ENCODE measurements at places on chromosomes 1 and 21.

DNA sequence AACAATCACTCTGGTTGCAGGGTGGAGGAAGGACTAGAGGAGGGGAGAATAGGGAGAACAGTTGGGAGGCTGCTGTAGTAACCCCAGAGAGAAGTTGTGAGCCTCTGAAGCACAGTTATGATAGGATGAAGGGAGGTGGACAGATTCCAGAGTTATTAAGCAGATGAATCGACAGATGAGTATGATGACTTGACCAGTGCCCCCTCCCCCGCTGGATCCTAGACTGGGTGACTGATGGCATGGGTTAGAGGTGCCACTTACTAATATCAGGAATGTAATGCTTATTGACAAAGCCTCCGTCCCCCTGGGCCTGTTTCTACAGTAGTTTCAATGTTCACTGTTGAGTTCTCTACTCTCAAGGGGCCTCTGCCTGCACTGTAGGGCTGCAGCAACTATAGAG, 14.0 kb upstream of the TIPRL start:
- DNase-seq = no peak

- DNase-seq = no peak
These were observed 163.2 kb upstream of the PALMD start for GRCh38 chr1:99482750-99483149.

DNA sequence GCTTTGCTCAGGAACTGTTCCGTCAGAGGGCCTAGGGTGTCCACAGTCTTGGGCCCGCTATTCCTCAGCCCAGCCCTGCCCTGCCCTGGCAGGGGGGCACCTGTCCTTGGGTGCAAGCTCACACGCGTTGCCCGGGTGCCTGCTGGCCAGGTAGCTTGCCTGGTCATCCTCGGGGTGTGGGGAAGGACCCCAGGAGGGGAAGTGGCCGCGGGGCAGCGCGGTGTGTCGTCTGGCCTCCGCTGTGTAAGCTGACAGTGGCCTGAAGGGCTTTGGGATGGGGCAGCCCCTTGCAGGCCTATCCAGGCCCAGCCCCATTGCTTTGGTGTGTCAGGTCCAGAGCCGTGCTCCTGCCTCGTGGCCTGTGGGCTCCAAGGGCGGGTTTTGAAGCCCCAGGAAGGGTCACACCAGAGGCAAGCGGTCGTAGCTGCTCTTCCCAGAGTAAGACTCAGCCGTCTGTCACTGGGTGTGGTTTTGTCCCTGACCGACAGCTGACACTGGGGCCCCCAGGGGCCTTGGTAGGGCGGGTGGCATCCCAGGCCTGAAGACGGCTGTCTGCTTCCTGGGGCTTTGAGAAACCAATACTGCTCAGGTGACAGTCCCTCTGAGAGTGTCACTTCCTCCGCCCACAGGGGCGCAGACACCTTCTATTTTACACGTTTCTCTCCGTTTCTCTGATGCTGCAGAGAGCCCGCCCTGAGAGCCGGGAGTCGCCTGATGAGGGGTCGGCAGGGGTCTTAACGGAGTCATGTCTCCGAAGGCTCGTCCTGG, 72.1 kb downstream of the SKI start:
- no peak for DNase-seq

DNA sequence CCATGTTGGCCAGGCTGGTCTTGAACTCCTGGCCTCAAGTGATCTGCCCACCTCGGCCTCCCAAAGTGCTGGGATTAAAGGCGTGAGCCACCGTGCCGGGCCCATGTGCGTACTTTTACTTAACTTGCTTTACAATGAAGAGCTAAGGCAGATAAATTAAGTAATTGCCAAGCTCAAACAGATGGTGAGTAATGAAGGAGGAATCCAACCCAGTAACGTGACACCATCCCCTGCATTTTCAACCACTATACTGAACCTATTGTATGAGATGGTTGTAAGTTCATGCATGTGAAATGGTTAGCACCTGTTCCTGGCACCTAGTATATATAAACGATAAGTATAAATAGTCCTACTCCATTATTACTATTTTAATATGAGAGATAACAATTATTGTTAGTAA, 588.0 kb upstream of the BEND5 start:
- DNase-seq = no peak

- no peak for DNase-seq
These were observed 97.2 kb upstream of the ARTN start for GRCh38 chr1:43836267-43836951.

DNA sequence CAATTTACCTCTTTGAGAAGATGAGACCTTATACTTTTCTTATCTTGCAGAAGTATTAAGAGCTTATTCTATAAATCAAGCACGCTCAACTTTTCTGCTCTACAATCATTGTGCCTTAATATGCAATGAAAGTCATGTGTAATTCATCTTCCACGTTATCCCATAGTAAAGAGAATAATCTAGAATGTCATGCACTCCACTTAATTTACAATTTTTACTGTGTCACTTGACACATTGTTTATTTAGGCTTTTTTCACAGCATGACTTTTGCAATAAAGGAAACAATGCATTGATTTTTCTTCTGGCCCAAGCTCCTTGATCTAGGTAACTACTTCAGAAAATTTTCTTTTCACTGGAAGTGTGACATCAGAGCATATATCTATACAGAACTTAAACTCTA, 290.9 kb downstream of the HHIPL2 start:
- DNase-seq = no peak

- no peak for DNase-seq
These were observed 15.5 kb upstream of the CNN3 start for GRCh38 chr1:94942171-94943128.

GRCh38 chr1:228092342-228093049, 10.0 kb downstream of the ARF1 start:
- no peak for DNase-seq

GRCh38 chr1:109821221-109821669, 57.5 kb upstream of the EPS8L3 start:
- peak; percentile 96 for DNase-seq

- no peak for DNase-seq
These were observed 13.7 kb downstream of the ACTRT2 start for GRCh38 chr1:3034728-3035562.

GRCh38 chr1:70778056-70778762, 269.4 kb downstream of the PTGER3 start:
- DNase-seq = no peak

GRCh38 chr1:17191990-17192242, 13.0 kb upstream of the PADI1 start:
- DNase-seq = no peak

- no peak for DNase-seq
These were observed 145.0 kb upstream of the ZC3H11B start for GRCh38 chr1:219757890-219758289.

GRCh38 chr1:119702384-119702783, 9.3 kb upstream of the PHGDH start:
- DNase-seq = no peak

DNA sequence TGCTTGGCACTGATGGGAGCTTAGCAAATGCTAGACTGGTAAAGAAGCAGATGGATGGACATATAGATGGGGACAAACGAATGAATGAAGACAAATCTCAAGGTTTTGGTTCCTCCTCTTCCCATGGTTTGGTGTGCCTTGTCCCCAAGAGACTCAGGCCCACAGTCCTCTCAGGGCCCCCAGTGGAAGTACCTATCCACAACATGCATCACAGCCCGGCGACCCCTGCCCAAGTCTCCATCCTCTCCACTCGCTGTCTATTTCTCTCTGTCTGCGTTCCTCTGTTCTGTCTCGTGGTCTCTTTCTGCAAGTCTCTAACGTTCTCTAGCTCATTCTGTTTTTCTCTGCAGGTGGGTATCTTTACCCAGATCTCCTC, 85.8 kb downstream of the GLIS1 start:
- DNase-seq = no peak

- DNase-seq = no peak
These were observed 1.4 kb downstream of the WDR26 start for GRCh38 chr1:224433041-224433691.

GRCh38 chr1:92125204-92125603, 45.1 kb downstream of the BTBD8 start:
- no peak for DNase-seq

DNA sequence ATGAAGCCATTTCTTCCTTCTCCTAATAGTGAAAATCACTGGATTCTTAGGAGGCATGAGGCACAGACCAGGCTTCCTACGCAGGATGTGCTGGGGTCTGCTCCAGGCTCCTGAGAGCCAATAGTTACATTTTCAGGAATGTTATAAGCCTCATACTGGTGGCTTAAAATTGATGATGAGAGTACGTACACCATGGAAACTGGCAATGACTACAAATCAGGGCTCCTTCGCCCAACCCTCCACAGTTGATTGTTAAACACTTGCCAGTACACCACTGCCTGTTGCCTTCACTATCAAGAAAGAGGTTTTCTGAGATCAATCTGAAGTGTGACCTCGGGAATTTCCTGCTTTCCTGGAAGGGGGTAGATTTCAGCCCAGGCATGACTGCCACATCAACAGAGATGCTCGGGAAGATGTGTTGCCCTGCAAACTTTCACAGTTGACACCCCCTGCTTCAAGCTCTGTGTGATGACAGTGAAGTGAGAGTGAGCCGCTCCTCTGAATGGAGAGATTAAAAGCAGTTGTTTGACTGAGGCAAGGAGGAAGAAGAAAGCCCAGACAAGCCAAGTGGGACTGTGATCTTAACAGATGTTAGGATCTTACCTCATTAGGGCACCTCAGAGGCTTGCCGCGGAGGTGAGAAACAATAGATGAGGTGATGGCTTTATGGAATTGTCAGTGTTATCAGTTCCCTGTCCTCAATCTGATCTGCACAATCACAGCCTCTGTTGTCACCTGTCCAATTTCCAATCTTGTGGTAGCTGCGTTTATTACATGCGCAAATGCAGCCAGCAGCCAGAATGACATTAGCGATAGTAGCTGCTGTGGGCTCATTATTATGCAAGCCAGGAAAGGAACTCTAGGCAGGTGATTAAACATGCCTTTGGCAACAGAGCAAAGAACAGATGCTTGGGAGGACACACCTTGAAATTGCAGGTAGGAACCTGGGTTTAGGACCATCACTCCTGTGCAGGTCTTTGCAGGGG, 277.3 kb downstream of the KAZN start:
- no peak for DNase-seq

All from vagina (tissue), 2 donors.